ENCODE measurements at places on chromosomes 16 and 17. TPM values are rescaled to one million over a fixed set of nuclear protein-coding genes. Genes with fewer than 3 reads are reported as not detected.

CDH1 gene
- 123 TPM for total RNA-seq

MAP3K14 gene
- 13.1 TPM for total RNA-seq

GNGT2 gene
- 3.6 TPM for total RNA-seq

TEKT1 gene
- total RNA-seq = 4.9 TPM

DUS2 gene
- total RNA-seq = 22.4 TPM

ZG16B gene
- total RNA-seq = 1.4 TPM

- no peaks in the 10 kb centered on the region for H3K27me3 ChIP-seq
- no peak for DNase-seq
- H3K36me3 ChIP-seq = no peaks in the 10 kb centered on the region
- H3K4me3 ChIP-seq = no peak overlapping the region
- H3K4me1 ChIP-seq = peaks cover 13% of the 10 kb centered on the region
Observed at GRCh38 chr16:84643674-84644073, 4.6 kb upstream of the KLHL36 start.

- H3K27ac ChIP-seq = no peak overlapping the region
- no peaks in the 10 kb centered on the region for H3K4me1 ChIP-seq
- H3K4me3 ChIP-seq = no peak overlapping the region
- H3K27me3 ChIP-seq = no peaks in the 10 kb centered on the region
- no peak for DNase-seq
Observed at GRCh38 chr17:70053241-70054234, 21.5 kb upstream of the KCNJ16 start.

DNA sequence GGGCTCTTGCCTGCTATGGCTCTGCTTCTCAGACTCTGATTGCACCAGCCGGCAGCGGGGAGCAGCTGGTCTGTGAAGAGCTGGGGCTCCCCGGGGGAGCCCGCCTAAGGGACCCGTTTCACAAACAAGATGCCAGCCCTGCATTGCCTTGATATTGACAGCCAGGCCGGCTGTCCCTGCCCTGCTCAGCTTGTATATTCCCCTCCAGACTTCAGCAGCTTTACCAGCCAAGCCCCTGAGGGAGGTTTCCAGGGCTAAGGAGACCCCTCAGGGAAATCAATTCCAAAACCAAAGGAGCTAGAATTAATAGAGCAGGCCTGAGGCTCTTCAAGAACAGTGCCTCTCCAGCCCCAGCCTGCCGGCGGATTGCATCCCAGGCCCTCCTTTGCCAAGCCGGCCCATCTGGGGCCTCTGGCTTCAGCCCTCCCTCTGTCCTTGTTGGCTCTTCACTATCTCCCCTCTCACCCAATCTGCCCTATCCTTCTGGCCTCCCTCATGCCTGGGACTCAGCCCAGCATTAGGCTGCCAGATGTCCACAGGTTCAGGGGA, 5.7 kb downstream of the CALB2 start:
- no peaks in the 10 kb centered on the region for H3K4me1 ChIP-seq
- H3K36me3 ChIP-seq = no peaks in the 10 kb centered on the region
- DNase-seq = no peak
- no peak overlapping the region for H3K4me3 ChIP-seq
- no peak overlapping the region for H3K27ac ChIP-seq

- H3K36me3 ChIP-seq = no peaks in the 10 kb centered on the region
- H3K27me3 ChIP-seq = no peaks in the 10 kb centered on the region
- peaks cover 63% of the 10 kb centered on the region for H3K4me1 ChIP-seq
- no peak overlapping the region for H3K4me3 ChIP-seq
- H3K27ac ChIP-seq = no peak overlapping the region
- DNase-seq = no peak
Observed at GRCh38 chr16:14106457-14106856, 35.3 kb downstream of the MRTFB start.

GRCh38 chr17:28901866-28902818, 737 bp downstream of the DHRS13 start:
- no peaks in the 10 kb centered on the region for H3K27me3 ChIP-seq
- H3K4me1 ChIP-seq = peaks cover 6% of the 10 kb centered on the region
- peaks cover 19% of the 10 kb centered on the region for H3K36me3 ChIP-seq
- H3K27ac ChIP-seq = peak overlapping the region; percentile 87
- peak; percentile 88 for DNase-seq

DNA sequence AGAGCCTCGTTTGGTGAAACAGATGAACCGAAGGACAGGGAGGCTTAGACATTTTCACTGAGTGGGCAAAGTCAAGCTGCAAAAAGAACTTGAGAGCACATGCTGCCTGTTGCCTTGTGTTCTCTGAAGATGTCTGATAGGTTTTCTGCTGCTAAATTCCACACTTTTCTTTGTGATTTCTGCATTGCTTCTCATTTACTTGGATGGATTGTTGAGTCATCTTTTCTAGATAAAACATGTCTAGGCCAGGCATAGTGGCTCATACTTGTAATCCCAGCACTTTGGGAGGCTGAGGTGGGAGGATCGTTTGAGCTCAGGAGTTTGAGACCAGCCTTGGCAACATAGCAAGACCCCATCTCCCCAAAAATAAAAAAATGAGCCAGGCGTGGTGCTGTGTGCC, 80.4 kb upstream of the CLEC18A start:
- H3K27ac ChIP-seq = no peak overlapping the region
- no peak overlapping the region for H3K4me3 ChIP-seq
- peaks cover 63% of the 10 kb centered on the region for H3K36me3 ChIP-seq

- peaks cover 76% of the 10 kb centered on the region for H3K36me3 ChIP-seq
- H3K27ac ChIP-seq = no peak overlapping the region
- no peaks in the 10 kb centered on the region for H3K27me3 ChIP-seq
Observed at GRCh38 chr17:36493956-36494355, 7.5 kb downstream of the ZNHIT3 start.

GRCh38 chr16:66325717-66326376, 40.6 kb upstream of the CDH5 start:
- no peak overlapping the region for H3K27ac ChIP-seq
- no peaks in the 10 kb centered on the region for H3K36me3 ChIP-seq
- no peak overlapping the region for H3K4me3 ChIP-seq
- no peak for DNase-seq

GRCh38 chr16:88299751-88300462, 82.9 kb upstream of the ZNF469 start:
- no peaks in the 10 kb centered on the region for H3K36me3 ChIP-seq
- no peaks in the 10 kb centered on the region for H3K27me3 ChIP-seq
- DNase-seq = peak; percentile 64
- peaks cover 7% of the 10 kb centered on the region for H3K4me1 ChIP-seq

GRCh38 chr16:88725609-88726407, 19.5 kb downstream of the CTU2 start:
- no peak overlapping the region for H3K4me3 ChIP-seq
- H3K36me3 ChIP-seq = peaks cover 84% of the 10 kb centered on the region
- H3K4me1 ChIP-seq = no peaks in the 10 kb centered on the region
- no peak for DNase-seq
- H3K27me3 ChIP-seq = no peaks in the 10 kb centered on the region
- H3K27ac ChIP-seq = no peak overlapping the region

GRCh38 chr17:80619535-80620235, 75.0 kb downstream of the RPTOR start:
- no peak for DNase-seq
- no peaks in the 10 kb centered on the region for H3K36me3 ChIP-seq
- H3K4me3 ChIP-seq = no peak overlapping the region
- H3K27ac ChIP-seq = no peak overlapping the region
- H3K27me3 ChIP-seq = no peaks in the 10 kb centered on the region

DNA sequence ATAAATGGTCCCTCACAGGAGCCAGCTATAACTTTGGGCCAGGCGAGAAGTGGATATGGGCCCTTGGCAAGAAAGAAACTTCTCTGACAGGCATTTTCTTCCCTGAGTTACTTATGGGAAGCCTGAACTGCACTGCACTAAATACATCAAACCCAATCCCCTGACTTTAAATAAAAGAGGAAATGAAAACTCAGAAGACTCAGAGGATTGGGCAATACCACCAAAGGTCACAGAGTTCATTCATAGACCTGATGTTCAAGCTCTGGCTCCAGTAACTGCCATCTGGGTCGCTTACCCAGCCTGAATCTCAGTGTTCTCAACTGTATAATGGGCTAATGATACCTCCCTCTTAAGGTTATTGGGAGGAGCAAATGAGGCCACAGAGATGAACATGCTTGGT, 815 bp downstream of the KRT35 start:
- no peaks in the 10 kb centered on the region for H3K4me1 ChIP-seq
- no peaks in the 10 kb centered on the region for H3K27me3 ChIP-seq
- H3K27ac ChIP-seq = no peak overlapping the region

GRCh38 chr17:12922120-12922519, 95.7 kb downstream of the ELAC2 start:
- H3K27me3 ChIP-seq = no peaks in the 10 kb centered on the region
- no peaks in the 10 kb centered on the region for H3K4me1 ChIP-seq
- H3K27ac ChIP-seq = no peak overlapping the region
- no peaks in the 10 kb centered on the region for H3K36me3 ChIP-seq
- no peak overlapping the region for H3K4me3 ChIP-seq

GRCh38 chr16:80804056-80804525, 307 bp downstream of the CDYL2 start:
- H3K4me3 ChIP-seq = peak overlapping the region; percentile 50
- H3K27me3 ChIP-seq = peaks cover 7% of the 10 kb centered on the region
- peaks cover 22% of the 10 kb centered on the region for H3K4me1 ChIP-seq
- no peaks in the 10 kb centered on the region for H3K36me3 ChIP-seq
- DNase-seq = peak; percentile 53

DNA sequence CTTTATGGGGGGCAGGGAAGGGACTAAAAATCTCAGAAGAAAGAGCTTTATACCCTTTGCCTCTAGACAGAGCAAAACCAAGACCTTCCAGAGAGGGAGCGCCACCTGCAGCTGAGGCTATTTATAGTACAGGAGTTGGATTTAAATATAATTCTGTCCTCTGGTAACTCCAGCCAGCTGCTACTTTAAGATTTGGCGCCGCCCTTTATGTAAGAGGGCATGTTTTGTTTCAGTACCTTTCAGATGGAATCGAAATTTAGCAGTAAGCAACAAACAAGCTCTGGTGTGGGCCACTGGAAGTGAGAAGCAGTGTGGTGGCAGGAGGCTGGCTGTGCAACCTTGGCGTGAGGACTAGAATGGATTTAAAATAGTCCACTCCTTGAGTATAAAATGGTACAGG, 5.2 kb upstream of the GUCY2D start:
- no peaks in the 10 kb centered on the region for H3K36me3 ChIP-seq
- H3K27me3 ChIP-seq = peaks cover 65% of the 10 kb centered on the region
- no peaks in the 10 kb centered on the region for H3K4me1 ChIP-seq
- H3K27ac ChIP-seq = no peak overlapping the region

- no peaks in the 10 kb centered on the region for H3K27me3 ChIP-seq
- H3K4me3 ChIP-seq = no peak overlapping the region
- no peaks in the 10 kb centered on the region for H3K4me1 ChIP-seq
Observed at GRCh38 chr16:54722210-54722676, 208.4 kb upstream of the IRX5 start.

GRCh38 chr17:28956112-28956511, 4.8 kb upstream of the PHF12 start:
- H3K36me3 ChIP-seq = no peaks in the 10 kb centered on the region
- no peak overlapping the region for H3K27ac ChIP-seq
- H3K4me1 ChIP-seq = no peaks in the 10 kb centered on the region
- DNase-seq = no peak

DNA sequence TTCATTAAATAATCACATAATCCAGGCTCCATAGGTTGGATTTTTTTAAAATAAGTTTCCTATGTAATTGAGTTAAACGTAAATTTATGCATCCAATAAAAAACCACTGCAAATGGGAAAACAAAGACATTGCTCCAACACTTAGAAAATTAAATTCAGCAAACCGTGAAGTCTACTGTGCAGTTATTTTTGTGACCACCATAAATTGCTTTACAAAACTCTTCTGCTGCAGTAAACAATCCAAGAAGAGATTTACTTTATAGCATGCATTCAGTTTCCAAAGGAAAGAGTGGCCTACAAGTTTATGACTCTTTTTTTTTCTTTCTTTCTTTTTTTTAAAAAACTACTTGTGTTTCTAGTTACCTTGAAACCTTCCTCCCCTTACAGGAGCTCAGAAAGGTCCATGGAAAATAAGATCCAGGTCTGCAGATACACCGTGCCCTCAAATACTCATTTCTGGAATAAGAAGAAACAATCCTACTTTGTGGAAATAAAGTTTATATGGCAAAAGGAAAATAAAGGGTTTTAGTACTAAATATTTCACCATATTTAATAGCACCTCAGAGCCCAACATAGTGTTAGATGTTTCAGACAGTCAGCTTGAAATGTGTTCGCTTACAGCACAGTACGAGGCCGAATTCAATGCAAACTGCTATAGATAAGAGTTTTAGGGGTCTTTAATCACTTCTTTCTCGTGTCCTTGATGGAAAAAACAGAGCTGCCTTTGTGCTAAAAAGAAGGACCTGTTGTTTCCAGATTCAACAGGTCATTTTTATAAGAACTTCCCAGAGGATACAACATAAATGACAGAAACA, 3.2 kb downstream of the HS3ST3A1 start:
- DNase-seq = no peak
- no peaks in the 10 kb centered on the region for H3K4me1 ChIP-seq
- peaks cover 42% of the 10 kb centered on the region for H3K27me3 ChIP-seq
- H3K36me3 ChIP-seq = no peaks in the 10 kb centered on the region
- H3K27ac ChIP-seq = no peak overlapping the region
- no peak overlapping the region for H3K4me3 ChIP-seq

DNA sequence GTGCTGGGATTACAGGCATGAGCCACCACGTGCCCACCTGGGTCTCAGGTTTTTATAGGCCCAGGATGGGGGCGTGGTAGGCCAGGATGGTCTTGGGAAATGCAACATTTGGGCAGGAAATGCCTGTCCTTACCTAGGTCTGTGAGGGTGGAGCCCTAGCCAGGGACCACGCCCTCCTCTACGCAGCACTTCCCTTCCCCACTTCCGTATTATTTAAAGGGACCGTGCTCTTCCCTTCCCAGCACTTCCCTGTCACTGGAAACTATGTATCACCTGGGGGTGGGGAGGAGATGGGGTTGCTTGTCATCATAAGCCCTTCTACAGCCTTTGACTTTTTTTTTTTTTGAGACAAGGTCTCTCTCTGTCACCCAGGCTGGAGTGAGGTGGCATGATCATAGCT, 238.9 kb upstream of the NLRP1 start:
- H3K36me3 ChIP-seq = no peaks in the 10 kb centered on the region
- DNase-seq = no peak
- H3K4me3 ChIP-seq = no peak overlapping the region

DNA sequence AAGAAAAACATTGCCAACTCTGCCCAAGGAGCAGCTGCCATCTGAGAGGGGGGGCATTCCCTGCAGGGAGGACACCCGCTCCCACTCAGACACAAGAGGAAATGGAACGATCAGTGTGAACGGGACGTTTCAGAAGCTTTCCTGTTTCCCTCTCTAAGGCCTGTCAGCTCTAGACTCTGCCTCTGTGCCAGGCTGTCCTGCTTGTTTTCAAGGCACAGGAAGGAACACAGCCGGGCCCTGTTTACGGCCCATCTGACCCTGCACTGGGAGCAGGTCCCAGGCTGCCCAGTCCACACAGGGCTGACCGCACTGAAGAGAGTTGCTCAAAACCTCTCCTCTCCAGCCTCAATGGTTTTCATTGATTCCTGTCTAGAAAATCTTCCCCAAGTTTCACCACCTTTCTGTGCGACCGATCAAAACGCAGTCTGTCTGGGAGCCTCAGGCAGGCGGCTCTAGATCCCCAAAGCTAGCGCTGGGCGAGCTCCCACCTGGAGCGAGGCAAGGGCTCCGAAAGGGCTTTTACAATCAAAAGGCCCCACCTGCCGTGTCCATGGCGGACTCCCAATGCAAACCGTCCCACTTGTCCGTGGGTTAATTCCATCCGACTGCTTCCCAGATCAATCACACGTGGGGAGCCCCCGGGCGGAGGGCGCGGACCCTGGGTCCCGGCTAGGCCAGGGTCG, 1.5 kb downstream of the PIEZO1 start:
- H3K4me1 ChIP-seq = peaks cover 42% of the 10 kb centered on the region
- no peaks in the 10 kb centered on the region for H3K36me3 ChIP-seq
- no peak for DNase-seq
- peak overlapping the region; percentile 70 for H3K4me3 ChIP-seq

GRCh38 chr17:75370286-75370915, 35.1 kb downstream of the GRB2 start:
- no peaks in the 10 kb centered on the region for H3K27me3 ChIP-seq
- no peaks in the 10 kb centered on the region for H3K36me3 ChIP-seq
- H3K4me1 ChIP-seq = peaks cover 5% of the 10 kb centered on the region
- H3K4me3 ChIP-seq = no peak overlapping the region

Measured in left lung (tissue), 14 donors.